Hematopoietic multipotent progenitor cell treated with erythropoietin and hydrocortisone succinate and interleukin-3 and kit ligand, for 4 days (in vitro differentiated cells): ENCODE measurements at places on chromosomes 6 and 20.

DNA sequence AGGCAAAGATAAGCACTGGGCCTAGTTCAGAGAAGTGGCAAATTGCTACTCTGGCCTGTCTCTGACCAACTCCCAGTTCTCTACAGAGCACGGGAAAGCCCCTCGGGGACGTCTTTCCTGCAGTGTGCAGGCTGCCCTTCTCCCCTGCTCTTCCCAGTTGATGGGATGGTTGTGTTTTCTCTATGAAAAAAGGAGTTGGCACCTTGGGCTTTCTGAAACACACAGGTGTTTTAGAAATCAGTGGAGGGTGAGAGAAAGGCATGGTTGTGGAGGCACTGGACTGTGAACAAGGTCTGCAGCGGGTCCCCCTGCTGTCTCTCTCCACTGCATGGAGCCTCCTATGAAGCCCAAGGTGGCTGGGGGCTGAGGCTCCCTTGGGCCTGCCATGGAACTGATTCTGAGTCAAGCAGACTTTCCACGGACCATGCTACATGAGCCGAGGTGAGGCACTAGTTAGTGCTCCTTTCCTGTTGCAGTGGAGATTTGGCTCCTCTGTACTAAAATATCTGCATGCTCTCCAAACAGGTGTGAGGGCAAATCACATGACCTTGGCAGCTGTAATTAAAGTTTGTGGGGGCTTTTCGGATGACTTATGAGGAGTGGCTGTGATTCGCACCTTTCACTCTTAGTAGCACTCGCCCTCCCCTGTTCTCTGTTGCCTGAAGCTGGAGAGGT, 16.3 kb downstream of the GTSF1L start:
- DNase-seq, result no peak

DNA sequence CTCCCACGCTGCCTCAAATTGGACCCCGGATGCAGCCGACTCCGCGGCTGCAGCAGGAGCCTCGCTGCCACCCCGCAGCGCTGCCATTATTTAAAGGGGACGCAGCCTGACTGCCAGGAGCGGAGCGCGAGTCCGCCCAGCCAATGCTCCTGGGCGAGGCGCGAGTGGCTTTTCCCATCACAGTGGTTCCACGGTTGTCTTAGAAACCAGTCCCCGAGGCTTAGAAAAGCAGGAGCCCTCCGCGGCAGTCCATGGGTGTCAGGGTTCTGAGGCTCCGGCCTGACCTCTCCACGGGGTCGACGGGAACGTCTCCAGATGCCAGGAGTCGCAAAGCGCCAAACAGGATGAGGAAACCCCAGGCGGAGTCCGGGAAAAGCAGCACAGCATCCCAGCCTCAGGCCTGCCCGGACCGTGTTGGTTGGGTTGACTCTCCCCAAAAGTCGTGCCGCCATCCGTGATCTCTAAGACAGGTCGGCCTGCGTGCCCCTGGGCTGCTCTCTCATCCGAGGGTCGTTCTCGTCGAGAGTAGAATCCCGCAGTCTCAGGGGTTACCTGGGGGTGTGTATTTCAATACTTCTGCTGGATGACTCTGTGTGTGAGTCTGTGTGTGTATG, 975.8 kb upstream of the DEFB115 start:
- DNase-seq, result no peak

GRCh38 chr6:45420909-45421708, 43.4 kb upstream of the SUPT3H start:
- DNase-seq, result no peak

- no peak for DNase-seq
These were observed 42.4 kb upstream of the SIRT5 start for GRCh38 chr6:13531956-13532355.

DNA sequence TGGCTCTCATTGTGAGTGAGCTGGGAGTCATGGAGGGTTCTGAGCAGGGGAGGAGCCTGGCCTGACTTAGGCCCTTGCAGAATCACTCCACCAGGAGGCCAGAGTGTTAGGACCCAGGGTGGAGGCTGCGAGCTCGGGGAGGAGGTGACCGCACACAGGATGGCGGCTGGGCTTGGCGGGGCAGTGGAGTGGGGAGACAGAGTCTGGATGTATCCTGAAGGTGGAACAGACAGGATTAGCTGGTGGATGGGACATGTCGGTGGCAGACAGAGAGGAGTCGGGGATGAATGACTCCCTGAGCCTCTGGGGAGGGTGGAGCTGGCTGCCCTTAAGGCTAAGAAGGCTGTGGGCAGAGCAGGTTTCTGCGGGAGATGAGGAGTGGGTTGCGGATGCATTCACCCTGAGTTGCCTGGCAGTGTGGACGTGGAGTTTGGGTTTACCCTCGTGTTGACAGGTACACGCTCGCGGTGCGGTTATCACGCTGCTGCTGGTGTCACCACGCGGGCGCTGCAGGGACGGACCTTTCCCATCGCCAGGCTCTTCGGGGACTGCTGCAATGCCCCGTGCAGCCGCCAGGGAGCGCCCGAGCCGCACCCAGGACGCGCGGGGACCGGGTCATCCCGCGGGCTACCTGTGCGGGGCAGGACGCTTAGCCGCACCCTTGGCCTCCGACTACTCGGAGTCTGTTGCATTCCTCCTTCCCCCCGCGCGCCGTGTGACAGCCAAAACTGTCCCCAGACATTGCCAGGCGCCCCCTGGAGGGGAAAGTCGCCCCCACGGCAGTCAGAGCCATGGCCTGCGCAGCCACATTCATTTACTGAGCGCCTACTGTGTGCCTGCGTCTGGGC, 43.0 kb upstream of the PTGIS start:
- DNase-seq, result peak; percentile 85

- no peak for DNase-seq
These were observed 559 bp downstream of the SCRT2 start for GRCh38 chr20:675033-675452.

DNA sequence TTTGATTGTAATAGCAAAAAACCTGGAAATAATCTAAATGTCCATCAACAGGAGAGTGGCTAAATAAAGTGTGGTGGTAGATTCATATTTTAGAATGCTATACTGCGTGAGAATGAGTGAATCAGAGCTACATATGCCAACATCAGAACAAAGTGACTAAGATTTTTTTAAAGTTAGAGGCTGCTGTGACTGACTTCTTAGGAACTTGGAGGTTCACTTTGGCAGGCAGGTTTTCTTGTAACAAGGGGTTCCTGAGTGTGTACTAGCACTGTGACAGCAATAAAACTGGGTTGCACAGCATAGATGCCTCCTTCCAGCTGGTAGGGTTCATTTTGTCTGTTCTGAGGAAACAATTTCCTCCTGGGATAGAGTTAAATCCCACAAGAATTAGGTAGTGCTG, 75.3 kb upstream of the ENPP5 start:
- DNase-seq, result no peak

GRCh38 chr6:148492654-148493290, 150.1 kb downstream of the SASH1 start:
- DNase-seq, result no peak

GRCh38 chr6:45156075-45156474, 172.1 kb upstream of the RUNX2 start:
- DNase-seq, result peak; percentile 86

DNA sequence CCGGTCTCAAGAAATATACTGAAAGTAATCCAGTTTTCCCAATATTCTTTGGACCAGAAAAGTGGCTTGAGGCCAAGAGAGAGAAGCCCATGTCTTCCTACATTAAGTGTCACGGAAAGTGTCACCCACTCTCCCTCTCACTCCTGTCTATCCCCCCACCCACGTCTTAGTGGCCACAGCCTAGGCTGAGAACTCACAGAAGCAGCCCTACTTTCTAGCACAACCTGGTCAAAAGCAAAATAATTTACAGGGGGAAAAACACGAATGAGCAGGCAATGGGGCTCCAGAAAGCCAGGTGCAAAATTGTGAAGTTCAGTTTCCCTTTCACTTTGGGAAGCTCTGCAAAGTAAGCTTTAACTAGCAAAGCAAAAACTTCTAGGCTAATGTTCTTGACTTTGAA, 118.0 kb downstream of the OPRM1 start:
- no peak for DNase-seq

DNA sequence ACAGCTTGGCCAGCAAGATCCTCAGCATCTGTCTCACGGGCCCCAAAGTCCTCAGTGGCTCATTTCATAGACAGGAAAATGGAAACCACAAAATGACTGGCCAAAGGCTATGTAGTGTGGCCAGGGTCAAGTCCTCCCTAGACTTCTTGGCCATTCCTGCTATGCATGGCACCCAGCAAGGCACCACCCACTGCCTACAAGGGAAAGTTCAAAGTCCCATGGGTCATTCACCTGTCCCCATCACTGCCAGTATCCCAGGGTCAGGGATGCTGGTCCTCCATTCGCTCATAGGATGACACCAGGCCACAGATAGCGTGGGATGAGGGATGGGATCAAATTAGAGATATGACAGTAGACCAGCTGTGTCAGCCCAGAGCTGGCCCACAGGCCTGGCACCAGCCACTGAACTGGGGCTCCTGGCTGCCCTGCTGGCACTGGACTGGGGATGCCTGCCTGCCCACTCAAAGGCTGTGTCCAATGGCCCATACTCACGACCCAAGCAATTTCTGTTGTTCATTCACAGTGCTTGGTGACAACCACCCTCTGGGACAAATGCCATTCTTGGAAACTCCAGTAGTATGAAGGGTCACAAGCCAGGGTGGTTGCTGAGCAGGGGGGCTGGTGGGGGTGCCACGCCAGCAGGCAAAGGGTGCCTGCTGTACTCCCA, 11.6 kb downstream of the ADISSP start:
- DNase-seq, result no peak

- peak; percentile 41 for DNase-seq
These were observed 34.7 kb downstream of the PLEKHG1 start for GRCh38 chr6:150634176-150634963.

- no peak for DNase-seq
These were observed 146.2 kb downstream of the TBX18 start for GRCh38 chr6:84618046-84618752.

DNA sequence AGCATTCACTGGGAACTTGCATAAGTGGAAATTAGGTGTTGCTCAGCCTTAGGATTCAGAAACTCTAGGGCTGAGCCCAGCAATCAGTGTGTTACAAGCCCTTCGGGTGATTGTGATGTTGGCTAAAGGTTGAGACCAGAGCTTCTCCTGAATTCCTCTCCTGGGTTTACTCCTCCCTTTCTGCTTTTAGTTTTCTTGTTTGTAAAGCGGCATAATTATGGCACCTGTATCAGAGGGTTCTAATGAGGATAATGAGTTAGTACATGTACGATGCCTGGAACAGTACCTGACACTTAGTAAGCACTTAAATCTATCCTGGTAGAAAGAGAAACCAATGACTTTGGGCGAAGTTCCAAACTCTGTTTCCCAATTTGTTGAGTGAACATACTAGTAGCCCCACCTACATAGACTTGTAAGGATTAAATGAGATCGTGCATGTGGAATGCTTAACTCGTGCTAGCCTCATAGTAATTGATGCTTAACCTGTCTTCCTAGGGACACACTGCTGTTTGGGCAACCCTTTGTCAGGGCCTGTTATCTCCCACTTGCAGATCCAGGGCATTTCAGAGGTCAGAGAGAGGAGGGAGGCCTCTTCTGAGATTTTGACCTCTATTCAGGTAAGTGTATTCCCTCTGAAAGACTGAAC, 932 bp upstream of the EZR start:
- no peak for DNase-seq

DNA sequence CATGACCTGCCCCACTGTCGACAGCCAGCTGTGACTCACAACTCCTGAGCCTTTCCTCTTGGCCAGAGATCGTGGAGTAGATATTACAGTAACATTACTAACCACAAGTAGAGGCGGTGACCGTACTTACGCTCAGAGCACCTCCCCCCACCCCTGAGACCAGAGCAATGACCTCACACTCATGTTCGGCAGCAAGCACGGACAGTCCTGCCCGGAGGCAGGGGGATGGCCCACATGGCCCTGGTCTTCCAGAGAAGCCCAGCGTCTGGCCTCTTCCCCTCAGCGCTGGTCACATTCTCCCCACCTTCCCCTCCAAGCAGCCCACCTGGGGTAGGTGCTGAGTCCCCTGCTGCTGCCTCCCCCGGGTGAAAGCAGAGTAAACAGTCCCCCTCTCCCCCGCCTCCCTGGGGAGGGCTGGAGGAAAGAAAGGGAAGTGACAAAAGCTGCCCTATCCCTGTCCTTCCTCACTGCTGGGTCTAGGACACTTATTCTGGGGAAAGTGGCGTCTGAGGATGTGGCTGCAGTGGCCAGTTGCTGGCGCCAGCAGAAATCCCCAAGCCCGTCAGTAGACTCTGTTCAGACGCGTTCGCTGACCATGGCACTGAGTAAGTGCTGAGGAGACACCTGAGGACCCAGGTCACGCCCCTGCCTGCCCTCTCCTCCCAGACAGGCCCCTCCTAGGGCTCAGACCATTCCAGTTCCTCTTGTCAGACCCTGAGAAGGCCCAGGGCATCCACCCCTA, 68.5 kb downstream of the MRPL14 start:
- peak; percentile 98 for DNase-seq

GRCh38 chr6:40183902-40184301, 249.6 kb upstream of the MOCS1 start:
- no peak for DNase-seq

GRCh38 chr6:169816975-169817374, 65.6 kb downstream of the ERMARD start:
- DNase-seq, result no peak

- DNase-seq, result no peak
These were observed 30.6 kb downstream of the ARID1B start for GRCh38 chr6:156807795-156808194.

DNA sequence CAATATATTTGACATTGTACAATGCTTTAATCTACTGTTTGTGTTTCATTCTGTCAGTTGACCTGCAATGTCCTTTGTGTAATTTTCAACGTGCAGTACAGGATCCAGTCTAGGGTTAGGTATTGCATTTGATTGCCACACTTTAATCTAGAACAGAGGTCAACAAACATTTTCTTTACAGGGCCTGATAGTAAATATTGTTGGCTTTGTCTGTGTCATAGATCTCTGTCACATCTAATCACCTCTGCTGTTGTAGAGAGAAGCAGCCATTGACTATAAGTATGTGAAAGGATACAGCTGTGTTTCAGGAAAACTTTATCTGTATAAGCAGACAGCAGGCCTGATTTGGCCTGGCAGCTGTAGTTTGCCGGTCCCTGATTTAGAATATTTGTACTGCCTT, 39.3 kb downstream of the ATRN start:
- peak; percentile 7 for DNase-seq

DNA sequence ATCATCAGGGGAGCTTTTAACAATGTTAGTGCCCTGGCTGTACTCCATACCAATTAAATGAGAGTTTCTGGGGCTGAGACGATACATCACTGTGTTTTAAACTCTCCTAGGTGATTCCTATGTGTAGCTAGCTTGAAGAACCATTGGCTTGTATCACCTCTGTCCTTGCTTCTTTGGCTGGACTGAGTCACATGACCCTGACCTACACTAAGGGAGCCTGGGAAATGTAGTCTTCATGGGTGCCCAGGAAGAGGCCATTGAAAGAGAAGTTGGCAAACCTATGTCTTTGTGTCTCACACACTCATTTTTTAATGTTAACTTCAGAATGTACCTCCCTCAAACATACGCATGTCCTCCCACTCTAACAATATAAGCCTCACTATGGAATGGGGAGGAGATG, 506.6 kb downstream of the DHX35 start:
- no peak for DNase-seq
